ENCODE measurements at places on chromosomes 7 and 10. TPM values are rescaled to one million over a fixed set of nuclear protein-coding genes. Genes with fewer than 3 reads are reported as not detected.

- no peak for DNase-seq
Observed at GRCh38 chr10:113506476-113506875, 46.4 kb upstream of the HABP2 start.

DNA sequence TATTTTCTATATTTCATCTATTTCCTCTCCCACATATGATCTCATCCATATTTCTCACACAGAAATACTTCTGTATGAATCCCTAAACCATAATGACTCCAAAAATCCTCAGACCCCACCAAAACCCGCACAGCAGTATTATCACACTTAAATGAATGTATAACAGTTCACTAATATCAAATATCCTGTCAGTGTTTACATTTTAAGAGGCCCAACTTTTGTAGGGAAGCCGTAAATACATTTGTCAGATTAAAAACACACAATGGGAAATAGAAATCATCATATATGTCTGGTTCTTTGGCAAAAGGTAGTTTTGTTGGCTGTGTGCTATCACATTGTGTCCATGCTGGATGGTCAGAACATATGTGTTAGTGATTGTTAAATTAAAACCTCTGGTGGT, 4.2 kb downstream of the AUTS2 start:
- no peak for DNase-seq

DNA sequence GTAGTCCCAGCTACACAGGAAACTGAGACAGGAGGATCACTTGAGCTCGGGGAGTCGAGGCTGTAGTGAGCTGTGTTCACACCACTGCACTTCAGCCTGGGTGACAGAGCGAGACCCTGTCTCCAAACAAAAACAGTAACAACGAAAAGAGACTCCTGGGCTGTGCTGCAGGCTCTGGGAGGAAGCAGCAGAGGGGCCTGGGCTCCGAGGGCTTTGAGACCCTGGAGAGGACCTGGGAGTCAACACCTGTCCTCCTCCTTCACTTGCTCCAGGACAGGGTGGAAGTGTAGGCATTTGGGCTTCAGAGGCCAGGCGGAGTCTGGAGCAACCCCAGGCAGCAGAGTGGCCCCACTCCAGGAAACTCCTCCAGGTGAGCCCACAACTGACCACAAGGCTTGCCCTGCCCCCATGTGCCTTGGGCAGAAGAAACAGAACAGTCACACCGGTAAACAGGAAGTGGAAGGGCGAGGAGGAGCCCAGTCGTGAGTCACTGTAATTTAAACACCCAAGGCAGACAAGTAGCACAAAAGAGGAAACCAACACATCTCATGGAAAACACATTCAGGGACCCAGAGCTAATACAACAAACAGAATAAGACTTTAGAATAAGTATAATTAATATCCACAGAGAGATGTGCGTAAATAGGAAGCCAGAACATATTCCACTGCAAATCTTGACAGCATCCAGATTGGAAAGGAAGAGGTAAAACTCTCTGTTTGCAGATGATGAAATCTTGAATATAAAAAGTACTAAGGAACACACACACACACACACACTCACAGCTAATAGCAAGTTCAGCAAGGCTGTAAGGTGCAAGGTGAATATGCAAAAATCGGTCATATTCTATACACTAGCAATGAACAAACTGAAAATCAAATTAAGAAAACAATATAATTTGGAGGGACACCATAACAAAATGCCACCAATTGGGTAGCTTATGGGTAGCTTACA, 20.5 kb upstream of the RASGEF1A start:
- no peak for DNase-seq

GRCh38 chr10:98074315-98074911, 44.0 kb upstream of the CRTAC1 start:
- no peak for DNase-seq

LRRC27 gene
- total RNA-seq = 15.2 TPM

CELF2 gene
- 27.2 TPM for total RNA-seq

BRI3 gene
- 112 TPM for total RNA-seq

DNA sequence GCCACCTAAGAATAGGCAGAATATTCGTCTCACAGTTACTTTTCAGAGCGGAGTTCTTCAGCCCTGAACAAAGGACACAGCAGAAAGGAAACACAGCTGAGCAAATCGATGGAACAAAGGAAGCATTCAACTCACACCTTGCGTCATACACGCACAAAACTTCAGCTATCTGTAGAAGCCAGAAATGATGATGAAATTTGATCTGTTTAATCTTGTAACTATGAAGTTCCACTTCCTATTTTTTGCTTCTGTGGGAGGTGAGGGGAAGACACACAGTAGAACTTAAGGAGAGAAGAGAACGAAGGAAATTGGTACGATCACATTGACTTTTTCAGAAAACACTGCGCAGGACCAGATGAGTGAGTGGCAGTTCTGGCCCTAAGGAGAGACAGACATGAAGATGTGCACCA, 26.2 kb downstream of the FAM171A1 start:
- DNase-seq = no peak

HMX2 gene
- not detected for total RNA-seq

All from mesothelial cell of epicardium (in vitro differentiated cells).